ENCODE measurements at places on chromosomes 5 and 9.
A peak's percentile ranks its signal among the peaks of the same experiment; 100 is the strongest.

DNA sequence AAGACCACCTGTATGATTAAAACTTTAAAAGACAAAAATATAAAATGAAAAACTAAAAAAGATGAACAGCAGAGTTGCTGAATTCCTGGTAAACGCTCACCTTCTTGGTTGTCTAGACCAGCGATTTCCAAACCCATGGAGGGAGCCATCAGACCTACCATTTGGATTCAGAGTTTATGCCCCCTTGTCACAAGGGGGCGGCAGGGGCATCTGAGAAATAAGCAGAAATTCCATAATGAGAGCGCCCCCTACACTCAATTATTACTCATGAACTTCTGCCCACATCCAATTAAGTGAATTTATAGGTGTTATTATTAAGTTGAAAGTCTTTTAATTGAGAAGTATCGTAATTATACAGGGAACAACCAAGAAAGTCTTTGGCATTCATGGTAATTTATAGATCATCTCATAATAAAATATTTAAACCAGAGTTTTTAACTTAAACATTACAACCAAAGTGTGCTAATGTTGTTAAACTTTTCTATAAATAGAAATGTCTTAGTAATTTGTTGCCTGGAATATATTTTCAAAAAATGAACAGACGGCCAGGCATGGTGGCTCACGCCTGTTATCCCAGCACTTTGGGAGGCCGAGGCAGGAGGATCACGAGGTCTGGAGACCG is 35.2 kb upstream of the SPATA31C2 start:
- no peak for DNase-seq

- DNase-seq = no peak
Measured at GRCh38 chr9:134189145-134189469, 24.7 kb upstream of the RNU6ATAC start.

DNA sequence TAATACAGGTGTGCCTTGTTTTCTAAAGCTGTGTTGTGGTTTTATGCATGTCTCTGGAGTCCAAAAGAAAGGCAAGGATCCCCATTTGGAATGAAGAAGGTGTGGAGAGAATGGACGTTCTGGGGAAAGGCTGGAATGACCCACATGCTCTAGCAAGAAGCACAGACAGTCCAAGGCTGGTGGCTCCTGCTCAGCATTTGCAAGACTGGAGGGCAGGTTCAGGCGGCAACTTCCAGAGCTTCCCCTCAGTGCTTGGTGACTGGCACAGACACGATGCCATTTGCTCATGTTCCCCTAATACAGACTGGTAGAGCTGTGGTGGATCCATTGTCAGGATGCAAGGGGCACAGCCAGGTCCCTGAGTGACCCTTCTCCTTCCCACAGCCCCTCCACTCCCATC is 8.2 kb downstream of the SLC22A4 start:
- no peak for DNase-seq

GRCh38 chr9:136437839-136438547 is 1.7 kb downstream of the INPP5E start:
- DNase-seq = no peak

DNA sequence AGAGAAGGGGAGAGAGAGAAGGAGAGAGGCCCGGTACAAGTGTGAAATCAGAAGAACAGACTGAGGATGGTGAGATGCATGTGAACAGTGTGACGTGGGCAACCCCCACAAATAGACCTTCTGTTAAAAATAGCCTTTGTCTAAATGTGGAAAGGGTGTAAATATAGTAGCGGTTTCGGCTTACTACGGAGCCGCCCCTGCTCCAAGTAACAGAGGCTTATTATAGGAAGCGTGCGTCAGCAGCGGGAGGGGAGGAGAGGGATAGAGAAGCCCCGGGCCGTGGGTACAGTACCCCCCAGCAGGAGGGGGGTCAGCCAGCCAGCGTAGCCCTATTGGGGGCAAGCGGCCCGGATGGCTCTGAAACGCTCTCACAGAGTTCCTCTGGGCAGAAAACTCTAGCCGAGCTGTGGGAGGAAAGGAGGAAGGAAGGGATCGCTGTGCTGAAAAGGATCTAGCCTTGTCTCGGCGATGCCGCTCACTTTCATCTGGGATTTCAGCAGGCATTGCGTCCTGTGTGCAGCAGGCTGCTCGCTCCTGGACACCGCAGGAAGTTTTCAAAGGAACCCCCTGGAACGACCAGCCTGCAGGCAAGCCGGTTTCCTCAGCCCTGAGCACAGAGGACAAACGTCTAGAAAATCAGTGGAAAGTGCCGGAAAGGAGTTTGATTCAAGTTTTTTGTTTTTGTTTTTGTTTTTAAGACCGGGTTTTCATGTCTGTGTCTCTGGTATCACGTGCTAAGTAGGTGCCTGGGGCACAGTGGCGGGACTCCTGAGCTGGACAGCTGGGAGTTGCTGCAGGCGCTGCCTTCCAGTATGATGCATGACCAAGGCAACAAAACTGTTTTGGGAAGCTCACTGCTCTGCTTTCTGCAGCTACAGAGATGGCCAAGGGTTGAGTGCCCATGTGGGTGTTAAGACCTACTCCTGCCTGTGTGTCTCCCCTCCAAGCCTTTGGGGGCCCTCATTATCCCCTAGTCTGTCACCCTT is 146.6 kb downstream of the SEC61B start:
- peak; percentile 14 for DNase-seq

- DNase-seq = no peak
Measured at GRCh38 chr9:87796196-87796595, 70.3 kb downstream of the CTSL start.

- DNase-seq = no peak
Measured at GRCh38 chr5:109928811-109929210, 239.1 kb downstream of the MAN2A1 start.

GRCh38 chr5:121698690-121699089 is 153.0 kb upstream of the FTMT start:
- no peak for DNase-seq

DNA sequence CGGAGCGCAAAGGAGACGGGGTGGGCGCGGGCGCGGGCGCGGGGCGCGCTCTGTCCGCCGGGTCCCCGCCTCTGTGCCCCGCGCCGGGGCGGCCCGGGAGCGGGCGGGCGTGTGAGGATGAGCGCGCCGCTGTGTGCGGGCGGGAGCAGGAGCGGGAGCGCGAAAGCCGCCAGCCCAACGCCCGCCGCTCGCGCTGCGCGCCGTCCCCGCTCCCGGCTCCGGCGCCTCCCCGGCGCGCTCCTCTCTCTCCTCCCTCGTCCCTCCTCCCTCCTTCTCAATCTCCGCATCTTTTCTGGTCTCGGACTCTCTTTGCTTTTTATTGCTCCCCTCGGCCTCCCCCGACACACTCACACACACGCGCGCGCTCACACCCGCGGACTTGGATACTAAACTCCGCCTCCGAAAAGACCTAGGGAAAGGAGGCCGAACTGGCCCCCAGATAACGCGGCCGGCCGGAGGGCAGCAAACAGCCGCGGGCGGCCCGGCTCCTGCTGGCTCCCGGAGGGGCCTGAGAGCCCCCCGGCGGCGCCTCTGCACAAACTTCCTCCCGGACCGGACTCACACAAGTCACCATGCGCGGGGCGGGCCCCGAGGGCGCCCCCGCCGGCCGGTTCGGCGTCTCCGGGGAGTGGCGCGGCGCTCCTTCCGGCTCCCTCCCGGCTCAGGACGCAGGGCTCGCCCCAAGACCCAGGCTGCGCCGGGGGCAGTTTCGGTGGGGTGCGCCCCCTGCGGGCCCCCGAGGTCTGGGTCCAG is at the start of gene FIBCD1:
FIBCD1 (minus strand) TSS at position 596 of the 753 bp plus-strand sequence. CDS start 640 bp downstream, outside the sequence.
- no peak for DNase-seq

GRCh38 chr9:96618209-96619123 is 1.2 kb downstream of the CDC14B start:
- DNase-seq = peak; percentile 12

DNA sequence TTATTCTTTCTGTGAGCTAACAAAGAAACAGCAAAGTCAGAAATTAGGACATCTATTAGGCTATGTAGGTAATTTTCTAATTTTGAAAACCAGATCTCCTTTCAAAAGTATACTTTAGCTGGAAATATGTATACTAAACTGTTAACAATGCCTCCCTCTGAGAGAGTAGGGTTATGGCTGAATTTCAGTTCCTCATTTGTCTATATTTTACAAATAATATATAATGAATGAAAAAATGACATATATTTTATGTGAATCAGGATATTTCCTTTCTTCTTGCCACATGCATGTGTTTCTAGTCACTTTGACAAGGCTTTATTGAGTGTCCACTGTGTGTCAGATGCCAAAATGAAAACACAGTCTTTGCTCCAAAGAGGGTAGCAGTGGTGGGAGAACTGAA is 15.4 kb downstream of the HACD4 start:
- no peak for DNase-seq

- no peak for DNase-seq
Measured at GRCh38 chr5:144472221-144472620, 301.5 kb downstream of the KCTD16 start.

DNA sequence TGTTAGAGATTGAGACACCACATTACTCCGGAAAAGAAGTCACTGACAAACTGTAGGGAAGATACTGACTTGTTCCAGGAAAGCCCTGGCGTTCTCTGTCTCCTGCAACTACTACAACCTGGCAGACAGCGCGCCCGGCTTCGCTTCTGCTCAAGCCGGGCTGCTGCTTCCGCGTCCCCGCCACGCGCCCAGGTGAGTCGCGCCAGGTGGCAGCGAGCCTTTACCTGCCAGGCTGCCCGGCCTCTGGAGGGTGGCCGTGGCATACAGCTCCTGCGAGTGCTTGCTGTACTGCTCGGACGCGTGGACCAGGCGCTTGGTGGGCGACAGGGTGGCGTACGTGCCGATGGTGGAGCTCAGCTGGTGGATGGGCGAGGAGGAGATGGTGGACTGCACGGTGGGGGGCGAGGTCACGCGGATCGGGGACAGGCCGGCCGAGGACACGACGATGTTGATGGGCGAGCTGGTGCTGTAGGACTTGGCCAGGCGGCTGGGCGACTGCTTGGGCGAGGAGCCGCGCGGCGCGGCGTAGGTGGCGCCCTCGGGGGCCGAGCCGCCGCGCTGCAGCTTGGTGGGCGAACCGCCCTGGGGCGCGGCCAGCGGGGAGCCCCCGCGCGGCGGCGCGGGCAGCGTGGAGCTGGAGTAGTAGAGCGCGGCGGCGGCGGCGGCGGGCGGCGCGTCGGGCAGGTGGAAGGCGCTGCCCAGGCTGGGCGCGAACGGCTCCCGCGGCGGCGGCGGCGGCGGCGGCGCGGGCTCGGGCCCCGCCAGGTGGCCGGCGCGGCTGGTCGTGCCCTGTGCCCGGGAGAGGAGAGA is 519.6 kb downstream of the CTNND2 start:
- DNase-seq = no peak

GRCh38 chr9:84858364-84858763 is 188.8 kb downstream of the NTRK2 start:
- DNase-seq = no peak

GRCh38 chr5:1792842-1793266 is 6.8 kb downstream of the MRPL36 start:
- DNase-seq = peak; percentile 74

DNA sequence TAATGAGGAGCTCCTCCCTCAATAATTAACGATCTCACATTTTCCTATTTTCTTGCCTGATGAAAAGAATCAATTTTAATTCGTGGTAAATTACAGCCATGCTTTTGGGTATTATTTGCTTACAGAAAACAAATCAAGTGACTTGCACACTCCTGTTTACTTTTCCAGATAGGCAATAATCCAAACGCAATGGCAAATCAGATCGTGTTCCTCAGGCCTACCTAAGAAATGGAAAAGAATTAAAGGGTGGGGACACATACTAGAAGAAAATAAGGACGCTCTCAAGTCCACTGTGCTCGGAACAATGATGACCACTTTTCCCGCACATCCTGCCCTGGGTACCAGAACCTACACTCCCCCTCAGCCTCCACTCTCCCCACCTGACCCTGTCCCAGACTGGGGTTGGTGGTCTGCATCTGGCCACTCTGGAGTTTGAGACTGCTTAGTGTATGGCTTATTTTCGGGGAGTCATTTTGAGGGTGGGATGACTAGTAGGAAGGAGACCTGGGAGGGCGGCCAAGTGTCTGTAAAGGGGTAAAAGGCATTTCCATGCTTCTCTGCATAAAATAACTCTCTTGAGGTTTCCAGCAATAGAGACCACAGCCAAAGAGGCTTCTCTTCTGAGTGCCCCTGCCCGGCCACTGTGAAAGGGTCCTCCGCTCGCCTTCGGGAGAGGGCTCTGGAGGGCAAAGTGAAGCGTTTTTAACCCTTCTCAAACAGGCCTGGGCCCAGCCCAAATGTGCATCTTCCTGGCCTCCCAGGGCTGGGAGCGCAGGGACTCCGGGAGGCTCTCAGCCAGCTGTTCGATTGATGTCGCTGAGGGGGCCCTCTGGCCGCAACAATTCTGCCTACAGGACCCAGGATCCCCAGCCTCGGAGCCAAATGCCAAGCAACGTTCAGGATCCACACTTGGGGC is 4.5 kb upstream of the OTP start:
- no peak for DNase-seq

GRCh38 chr5:9441610-9442009 is 104.3 kb downstream of the SEMA5A start:
- DNase-seq = no peak

- DNase-seq = no peak
Measured at GRCh38 chr5:144844086-144844485, 673.4 kb downstream of the KCTD16 start.

- no peak for DNase-seq
Measured at GRCh38 chr9:128809831-128810230, 8.5 kb upstream of the ENDOG start.

DNA sequence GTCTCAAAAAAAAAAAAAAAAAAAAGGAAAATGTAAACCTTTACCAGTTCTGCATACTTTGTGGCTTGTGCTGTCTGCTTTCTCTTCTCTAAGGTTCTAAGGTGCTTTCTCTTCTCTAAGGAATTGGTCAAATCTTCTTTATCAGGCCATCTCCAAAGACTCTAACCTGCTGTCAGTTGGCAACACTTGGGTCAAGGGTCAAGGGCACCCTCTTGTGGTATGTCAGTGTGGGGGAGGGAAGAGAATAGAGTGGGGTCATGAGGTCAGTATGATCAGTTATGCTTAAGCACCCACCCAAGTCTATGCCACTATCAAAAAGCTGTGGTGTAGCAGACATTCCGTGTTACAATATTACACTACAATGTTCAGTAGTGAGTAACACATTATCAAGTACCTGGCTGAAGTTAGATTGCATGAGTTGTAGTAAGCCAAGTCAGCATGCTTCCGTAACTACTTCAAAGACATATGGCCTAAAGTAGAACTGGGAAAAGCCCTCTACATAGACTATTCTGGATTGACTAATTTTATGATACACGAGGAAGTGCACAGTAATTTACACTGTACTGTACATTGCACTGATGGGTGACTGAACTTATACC is 25.0 kb upstream of the CCL28 start:
- no peak for DNase-seq

- no peak for DNase-seq
Measured at GRCh38 chr5:177402271-177403043, 2.0 kb upstream of the PFN3 start.

- no peak for DNase-seq
Measured at GRCh38 chr9:109963079-109963478, 183.1 kb downstream of the PALM2AKAP2 start.

DNA sequence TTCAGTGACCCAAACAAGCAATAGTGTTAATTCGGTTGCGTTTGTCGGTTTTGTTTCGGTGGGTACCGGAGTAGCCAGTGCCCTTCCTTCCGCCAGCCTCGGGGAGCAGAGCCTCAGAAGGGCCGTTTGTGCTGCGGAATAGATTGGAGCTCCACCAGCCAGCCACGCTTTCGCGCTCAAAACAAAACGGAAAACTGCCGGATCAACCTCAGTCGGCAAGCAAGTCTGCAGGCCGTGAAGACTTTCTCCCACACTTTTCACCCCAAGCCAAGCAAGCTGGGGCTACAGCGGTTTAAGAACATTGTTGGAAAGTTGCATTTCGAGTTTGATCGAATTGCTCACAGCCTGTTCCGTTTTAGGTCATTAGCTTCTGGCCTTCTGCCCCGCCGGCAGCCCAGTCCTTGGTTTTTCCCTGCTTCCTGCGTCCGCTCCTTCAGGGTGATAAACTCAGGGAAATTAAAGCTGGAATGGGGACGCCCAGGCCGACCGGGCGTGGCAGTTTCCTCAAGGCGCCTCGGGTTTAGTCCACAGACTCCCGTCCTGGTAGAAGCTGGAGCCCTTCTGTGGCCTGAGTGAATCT is 803 bp upstream of the CCNO start:
- no peak for DNase-seq
